ENCODE measurements at places on chromosomes 3 and 15. TPM values are rescaled to one million over a fixed set of nuclear protein-coding genes. Genes with fewer than 3 reads are reported as not detected.

DNA sequence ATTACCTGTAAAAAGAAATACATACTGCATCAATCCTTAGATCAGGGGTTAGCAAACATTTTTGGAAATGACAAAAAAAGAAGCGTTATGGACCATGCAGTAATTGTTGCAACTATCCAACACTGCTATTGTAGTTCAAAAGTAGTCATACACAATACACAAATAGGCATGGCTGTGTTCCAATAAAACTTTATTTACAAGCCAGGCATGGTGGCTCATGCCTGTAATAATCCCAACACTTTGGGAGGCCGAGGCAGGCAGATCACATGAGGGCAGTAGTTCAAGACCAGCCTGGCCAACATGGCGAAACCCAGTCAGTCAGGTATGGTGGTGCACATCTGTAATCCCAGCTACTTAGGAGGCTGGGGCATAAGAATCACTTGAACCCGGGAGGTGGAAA is 124.8 kb downstream of the DLG1 start:
- no peak for DNase-seq

- DNase-seq = no peak
These were observed 24.3 kb upstream of the ATP8B4 start for GRCh38 chr15:50143255-50143860.

DNA sequence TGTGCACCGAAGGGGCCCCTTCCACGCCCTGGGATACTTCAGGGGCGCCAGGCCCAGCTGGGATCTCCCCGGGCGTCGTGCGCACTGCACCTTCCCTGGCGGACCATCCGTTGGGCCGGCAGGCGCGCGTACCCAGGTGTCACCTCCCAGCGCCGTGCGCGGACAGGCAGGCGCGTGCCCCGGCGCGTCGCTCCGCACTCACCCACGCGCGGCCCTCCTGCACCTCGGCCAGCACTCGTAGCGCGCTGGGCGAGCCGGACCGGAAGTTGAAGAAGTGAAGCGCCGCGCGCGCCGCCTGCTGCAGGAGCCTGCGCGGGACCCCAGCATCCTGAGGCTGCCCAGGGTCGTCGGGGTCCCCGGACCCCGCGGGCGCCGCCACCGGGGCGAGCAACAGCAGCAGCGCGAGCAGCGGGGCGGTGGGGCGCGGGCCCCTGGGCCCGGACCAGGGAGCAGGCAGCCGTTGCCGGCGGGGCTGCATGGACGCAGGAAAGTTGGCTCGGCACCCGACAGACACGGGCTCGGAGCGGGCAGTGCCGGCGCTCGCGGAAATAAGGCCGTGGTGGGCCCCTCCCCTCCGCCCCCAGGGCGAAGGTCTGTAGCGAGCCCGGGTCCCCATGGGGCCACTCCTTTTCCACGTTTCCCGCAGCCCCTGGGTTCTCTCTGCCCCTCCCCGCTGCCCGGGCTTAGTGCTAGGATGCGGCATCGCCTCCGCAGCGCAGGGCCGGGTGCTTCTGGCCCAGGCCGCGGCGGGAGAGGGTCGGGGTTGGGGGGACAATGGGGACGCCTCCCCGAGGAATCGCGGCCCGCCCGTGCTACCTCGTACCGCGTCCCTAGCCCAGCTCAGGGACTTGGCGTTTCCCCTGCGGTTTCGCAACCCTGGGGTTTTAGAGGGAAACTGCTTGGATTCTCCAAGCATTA is at the start of gene RARRES1:
TSS of gene RARRES1 (minus strand) at position 520 of the 918 bp plus-strand sequence. CDS start at position 478, 42 bp downstream.
- no peak for DNase-seq

- DNase-seq = no peak
These were observed 414.6 kb upstream of the PROK2 start for GRCh38 chr3:72199530-72199929.

DNA sequence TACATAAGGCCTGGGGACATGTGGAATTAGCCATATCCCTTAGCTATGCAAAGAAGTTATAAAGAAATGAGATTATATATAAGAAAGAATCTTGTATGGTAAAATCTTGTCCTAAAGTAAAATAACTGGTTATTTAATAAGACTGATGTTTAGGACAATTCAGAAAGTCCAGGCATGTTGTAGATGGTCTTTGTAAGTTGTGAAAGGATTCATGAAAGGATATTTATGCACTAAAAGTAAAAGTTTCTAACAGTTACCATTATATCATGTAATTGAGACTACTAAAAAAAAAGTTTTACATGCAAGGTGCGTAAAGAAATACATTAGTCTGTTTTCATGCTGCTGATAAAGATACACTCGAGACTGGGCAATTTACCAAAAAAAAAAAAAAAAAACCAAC is 146.3 kb downstream of the FMN1 start:
- peak; percentile 18 for DNase-seq

DNA sequence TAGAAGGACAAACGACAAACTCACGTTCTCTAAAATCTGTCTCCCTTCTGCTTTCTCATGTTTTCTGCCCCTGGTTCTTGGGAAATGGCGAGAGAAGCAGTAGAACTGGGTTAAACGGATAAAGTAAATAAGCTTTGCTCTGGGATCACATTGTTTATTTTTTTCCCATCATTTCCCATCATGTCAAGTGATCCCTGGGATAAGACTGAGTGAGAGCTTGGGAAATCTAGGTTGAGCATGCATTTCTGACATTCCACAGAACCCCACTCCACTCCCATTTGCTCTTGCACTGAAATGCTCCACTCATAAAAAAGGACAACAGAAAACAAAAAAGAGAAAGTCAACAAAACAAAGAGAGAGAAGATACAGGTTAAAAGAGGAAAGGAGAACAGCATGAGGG is 69.1 kb downstream of the SEMA6D start:
- DNase-seq = no peak

DNA sequence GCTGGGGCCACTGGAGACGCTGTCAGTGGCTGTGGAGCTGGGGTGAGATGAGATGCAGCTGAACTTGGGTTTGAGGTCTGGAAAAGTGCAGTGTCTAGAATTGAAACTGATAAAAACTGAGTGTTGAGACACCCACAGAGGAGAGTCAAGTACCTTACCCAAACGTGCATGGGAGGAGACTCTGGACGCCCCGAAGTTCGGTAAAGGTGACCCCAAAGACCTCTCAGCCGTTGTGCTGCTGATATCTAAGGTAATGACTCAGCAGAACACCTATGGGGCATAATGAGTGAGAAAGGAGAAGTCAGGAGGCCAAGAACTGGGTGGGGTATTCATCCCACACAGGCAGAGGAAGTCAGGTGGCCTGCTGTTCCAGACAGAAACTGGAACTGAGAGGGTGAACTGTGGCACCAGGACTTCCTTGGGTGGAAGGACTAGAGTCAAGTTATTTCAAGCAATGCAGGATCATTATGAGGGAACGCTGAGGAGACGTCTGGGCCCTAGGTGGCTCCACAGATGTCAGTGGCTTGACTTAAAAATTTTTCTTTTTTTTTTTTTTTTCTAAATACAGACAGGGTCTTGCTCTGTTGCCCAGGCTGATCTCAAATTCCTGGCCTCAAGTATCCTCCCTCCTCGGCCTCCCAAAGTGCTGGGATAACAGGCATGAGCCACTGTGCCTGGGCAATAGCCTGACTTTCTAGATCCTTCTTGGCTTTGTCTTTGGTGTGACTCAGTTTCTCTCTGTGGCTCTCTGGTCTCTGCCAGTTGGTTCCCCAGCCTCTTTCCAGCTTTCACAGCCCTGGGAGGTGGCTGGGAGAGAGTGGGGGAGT is 67.6 kb upstream of the GCNT3 start:
- DNase-seq = no peak

- DNase-seq = no peak
These were observed 33.9 kb downstream of the GABRB3 start for GRCh38 chr15:26738996-26739395.

DNA sequence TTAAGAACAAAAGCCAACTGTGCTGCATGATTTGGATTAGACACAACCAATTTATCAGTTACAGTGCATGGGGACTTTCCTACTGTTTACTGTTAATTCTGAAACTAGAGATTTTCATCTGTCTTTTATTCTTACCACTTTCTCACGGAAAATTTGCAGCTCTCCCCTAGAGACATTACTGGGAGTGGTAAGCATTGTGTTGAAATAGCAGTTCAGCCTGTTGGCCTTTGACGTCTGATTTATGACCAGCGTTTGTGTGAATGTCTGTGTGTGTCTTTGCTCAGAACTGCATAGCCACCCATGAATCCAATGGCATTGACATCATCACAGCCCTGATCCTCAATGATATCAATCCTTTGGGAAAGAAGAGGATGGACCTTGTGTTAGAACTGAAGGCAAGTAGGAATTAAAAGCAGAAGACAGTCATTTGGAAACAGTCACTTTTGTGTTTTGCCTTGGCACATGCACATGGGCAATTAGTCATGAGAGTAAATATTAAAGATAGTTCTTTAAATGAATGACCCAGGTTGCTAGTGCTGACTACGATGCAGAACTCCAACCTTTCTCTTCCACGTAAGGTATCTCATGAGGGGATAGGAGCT is 202.2 kb upstream of the BHLHE40 start:
- peak; percentile 57 for DNase-seq

DNA sequence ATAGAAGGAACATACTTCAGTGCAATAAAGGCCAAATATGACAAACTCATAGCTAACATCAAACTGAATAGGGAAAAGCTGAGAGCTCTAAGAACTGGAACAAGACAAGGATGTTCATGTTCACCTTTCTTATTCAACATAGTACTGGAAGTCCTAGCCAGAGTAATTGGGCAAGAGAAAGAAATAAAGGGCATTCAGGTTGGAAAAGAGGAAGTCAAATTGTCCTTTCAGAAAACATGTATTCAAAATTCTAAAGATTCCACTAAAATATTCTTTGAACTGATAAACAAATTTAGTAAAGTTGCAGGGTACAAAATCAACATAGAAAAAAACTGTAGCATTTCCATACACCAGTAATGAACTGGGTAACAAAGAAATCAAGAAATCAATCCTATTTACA is 12.2 kb upstream of the ZNF197 start:
- no peak for DNase-seq

DNA sequence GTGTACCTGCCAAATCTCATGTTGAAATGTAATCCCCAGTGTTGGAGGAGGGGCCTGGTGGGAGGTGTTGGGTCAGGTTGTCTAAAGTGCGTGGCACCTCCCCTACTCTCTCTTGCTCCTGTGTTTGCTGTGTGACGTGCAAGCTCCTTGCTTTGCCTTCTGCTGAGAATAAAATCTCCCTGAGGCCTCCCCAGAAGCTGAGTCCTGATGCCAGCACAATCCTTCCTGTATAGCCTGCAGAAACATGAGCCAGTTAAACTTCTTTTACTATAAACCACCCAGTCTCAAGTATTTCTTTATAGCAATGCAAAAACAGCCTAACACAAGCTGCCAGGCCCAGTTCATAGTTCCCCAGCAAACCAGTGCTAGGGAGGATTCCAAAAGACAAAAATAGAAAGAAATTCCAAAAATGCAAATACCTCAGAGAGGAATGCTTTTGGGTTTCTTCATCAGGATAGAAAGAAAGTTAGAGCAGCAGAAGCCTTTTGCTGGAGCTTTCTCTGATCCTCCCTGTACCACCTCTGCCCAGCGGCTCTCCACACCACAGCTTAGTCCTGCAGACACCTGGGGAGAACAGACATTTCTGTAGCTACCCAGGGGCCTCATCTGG is 25.9 kb upstream of the CDV3 start:
- DNase-seq = peak; percentile 77

DNA sequence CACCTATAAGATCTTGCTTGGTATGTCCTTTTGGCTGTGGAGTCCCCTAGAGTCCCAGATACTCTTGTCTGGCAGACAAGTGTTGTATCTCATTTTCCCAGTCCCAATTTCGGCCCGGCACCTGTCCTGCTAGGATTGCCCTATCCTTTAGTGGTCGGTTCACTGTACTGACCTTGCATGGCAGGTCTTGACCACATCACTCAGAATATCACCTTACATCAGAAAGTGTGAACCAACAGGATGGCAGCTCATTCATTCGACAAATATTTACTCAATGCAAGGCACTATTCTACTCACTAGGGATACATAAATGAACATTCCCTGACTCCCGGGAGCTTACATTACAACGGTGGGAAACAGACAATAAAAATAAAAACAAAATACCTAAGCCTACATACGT is 5.7 kb upstream of the CCDC80 start:
- DNase-seq = peak; percentile 87

- no peak for DNase-seq
These were observed 254.0 kb upstream of the GPR149 start for GRCh38 chr3:154684021-154684420.

DNA sequence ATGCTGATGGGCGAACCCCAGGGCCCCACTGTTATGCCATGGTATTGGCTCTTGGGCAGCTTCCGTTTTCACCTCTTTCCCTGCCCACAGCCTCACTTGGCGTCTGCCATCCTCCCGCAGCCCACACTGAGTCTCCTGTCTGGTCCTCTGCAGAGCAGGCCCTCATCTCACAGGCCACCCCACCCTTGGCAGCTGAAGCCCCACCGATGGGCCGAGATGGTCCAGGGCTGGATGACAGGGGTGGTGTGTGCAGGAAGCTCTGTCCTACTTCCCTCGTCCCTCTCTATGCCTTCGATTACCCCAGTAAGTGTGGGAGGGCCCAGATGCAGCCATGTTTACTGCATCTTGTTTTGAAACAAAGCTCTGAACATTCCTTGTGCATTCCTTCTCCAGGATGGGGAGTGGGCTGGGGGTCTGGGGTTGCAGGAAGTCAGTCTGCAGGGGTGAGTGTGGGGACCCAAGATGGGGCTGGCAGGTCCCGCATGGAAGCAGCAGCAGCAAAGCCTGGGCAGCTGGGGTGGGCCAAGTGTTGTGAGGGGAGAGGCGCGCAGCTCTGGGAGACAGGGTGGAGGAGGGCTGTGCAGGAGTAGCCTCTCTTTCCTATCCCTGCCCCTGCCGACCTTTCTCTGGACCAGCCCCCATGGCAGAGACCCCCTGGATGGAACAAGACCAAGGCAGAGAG is 20.9 kb downstream of the TBC1D21 start:
- DNase-seq = no peak

DNA sequence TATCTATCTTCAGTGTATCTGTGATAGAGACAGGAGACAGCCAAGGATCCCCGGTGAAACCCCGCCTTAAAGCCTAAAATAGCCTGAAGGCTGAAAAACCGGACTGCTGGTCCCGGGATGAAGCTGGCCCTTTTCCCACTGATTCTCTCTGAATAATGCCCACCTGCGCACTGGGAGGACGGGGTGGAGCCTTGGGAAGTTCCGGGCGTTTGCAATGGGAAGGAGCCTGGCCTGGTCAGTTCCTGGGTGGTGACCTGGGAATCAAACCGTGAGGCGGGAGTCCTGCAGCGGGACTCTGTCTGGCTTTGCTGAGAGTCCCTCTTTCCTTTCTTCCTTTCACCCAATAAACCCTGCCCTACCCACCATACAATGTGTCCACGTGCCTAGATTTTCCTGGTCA is 157.9 kb downstream of the C3orf38 start:
- DNase-seq = no peak

CMTM6 gene
- total RNA-seq = 44.7 TPM

TIGIT gene
- total RNA-seq = not detected

CFAP20DC gene
- total RNA-seq = 1.8 TPM

NR1I2 gene
- total RNA-seq = not detected

PARP15 gene
- 0.08 TPM for total RNA-seq

Measured in myocyte (in vitro differentiated cells).